ENCODE measurements at places on chromosomes 5 and 9.

DNA sequence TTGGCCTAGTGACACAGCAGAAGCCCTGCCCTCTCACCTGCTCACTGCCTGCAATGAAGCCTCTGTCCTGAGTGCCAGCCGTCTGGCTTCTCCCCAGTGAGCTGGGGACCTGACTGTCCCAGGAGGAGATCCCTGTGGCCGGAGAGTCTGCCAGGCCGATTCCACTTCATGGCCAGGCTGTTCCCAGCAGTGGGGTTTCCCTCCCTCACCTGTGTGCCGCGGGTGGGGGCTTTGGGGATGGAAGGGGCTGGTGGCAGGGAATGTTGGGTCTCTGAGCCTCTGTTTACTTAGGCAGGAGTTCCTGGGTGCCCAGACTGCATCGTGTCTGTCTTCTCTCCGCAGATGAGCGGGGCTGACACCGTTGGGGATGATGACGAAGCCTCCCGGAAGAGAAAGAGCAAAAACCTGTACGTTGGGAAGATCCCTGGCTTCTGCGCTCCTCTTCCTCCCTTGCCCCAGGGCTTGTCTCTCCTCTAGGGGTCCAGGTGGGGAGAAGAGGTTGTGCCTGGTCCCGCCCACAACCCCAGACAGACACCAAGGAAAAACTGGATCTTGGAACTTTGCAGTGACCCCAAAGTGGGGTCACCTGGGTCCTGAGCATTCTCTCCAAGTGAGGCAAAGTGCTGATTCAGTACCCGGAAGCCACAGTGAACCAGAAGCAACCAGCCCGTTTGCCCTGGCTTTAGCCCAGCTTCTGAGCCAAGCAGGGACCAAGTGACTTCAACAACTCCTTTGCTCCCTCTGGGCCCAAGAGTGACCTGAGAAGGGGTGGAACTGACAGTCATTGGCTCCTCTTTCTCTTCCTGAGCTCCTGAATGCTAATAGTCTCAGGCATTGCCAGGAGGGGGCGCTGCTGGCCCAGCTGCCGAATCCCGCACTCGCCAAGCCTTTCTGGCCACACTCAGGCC lies 127.7 kb downstream of the RGS3 start:
- peak; percentile 60 for DNase-seq

GRCh38 chr5:68303038-68303738 lies 87.6 kb downstream of the PIK3R1 start:
- no peak for DNase-seq

- DNase-seq = no peak
Observed at GRCh38 chr5:643351-643801, 31.2 kb downstream of the CEP72 start.

DNA sequence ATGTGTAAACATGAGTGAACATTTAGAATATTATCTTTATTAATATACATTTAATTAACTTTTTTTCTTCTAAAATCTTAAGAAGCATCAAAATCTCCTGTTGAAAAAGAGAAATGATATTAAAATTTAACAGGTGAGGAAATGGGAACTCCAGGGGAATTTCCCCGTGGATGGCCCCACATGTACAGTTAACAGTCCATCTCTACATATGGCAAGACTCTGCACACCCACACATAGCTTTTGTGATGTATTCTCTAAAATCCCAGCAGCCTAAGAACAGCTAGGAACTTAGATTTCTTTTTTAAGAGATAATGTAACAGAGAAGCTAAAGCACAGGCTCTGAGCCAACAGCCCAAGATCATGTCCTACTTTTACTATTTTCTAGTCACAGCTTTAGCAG lies 556.3 kb upstream of the RGMB start:
- DNase-seq = no peak

DNA sequence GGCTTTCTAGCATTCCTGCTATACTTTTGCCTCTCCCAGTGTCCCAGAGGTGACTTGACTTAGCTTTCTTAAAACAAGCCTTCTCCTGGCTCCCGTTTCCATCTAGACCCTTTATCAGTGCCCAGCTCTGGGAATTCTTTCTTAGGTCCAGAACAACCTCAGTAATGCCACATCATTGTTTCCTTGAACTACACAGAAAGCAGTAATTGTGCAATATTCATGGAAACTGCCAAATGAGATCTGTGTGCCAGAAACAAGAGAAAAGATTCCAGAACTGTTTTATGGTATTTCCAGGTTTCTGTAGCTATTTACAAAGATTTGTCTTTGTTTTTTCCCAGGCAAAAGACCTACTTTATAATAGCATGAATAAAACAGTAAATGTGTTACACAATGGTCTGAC lies 391.3 kb downstream of the SLCO4C1 start:
- no peak for DNase-seq

DNA sequence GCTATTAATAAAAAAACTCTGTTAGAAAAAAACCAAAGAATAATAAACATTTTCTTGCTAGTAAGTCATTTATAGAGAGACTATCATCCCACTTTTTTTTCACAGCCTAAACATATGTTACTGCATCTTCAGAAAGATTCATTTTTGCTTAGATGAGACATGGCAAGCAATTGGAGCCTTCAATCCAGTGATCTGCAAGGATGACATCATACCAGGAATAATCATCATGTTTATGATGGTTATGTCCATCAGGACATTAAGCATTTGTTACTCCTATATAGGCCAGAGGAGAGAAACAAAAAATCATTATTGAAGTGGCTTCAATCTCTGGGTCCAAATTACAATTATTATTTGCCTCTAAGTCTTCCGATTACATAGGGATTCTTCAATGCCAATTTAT lies 626.3 kb upstream of the CCNG1 start:
- DNase-seq = no peak

DNA sequence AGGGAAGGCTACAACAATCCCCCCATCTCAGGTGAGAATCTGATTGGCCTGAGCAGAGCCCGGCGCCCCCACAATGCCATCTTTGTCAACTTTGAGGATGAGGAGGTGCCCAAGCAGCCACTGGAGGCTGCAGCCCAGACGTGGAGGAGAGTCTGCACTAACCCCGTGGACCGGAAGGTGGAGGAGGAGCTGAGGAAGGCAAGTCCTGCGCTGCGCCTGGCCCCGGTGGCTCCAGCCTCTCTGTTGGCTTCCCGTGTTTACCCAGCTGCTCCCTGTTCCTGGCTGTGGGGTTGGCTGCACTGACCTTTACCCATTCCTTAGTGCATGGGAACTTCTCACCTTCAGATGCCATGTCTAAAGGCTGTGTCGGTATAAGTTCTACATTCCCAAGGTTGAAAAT lies 11.0 kb upstream of the CEL start:
- no peak for DNase-seq

- DNase-seq = no peak
Observed at GRCh38 chr9:135365013-135365768, 114.4 kb upstream of the PPP1R26 start.

GRCh38 chr5:17019324-17019723 lies 83.2 kb upstream of the MYO10 start:
- DNase-seq = no peak

- peak; percentile 49 for DNase-seq
Observed at GRCh38 chr9:133609311-133610098, at the start of gene FAM163B. TSS of gene FAM163B (minus strand) at chr9:133609389. CDS start at chr9:133580223, 29,166 bp downstream.

DNA sequence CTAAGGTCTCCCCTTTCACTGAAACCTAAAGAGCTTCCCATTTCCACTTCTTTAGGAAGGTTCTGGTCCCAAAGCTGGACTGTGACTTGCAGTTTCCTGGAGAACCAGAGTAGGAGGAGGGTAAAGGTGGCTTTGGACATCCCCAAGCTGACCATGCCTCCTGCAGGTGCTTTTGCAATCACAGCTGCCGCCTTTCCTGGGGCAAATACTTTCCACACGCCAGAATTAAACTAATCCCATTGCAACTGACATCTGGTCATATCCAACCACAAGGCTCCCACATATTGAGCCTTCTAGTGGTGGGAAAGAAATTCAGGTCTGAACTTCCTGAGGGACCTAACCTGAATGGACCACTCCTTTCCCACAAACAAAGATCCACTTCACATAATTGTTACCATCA lies 92.7 kb downstream of the NRG2 start:
- DNase-seq = no peak

GRCh38 chr9:2765250-2765880 lies 48.1 kb downstream of the KCNV2 start:
- no peak for DNase-seq

DNA sequence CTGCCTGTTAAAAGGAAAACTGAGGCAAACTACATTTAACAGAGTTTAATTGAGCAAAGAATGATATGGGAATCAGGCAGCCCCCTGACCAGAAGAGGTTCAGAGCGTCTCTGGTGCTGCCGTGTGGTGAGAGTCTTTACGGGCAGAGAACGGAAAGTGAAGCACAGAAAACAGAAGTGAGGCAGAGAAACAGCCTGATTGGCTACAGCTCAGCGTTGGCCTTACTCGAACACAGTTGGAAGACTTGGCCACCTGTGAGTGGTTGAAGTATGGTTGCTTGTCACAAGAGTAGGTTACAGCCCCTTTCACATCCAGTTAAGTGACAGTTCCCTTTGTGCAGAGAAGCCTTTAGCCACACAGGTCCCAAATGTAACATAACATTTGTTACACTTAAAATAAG lies 16.9 kb upstream of the FBP1 start:
- DNase-seq = peak; percentile 45

DNA sequence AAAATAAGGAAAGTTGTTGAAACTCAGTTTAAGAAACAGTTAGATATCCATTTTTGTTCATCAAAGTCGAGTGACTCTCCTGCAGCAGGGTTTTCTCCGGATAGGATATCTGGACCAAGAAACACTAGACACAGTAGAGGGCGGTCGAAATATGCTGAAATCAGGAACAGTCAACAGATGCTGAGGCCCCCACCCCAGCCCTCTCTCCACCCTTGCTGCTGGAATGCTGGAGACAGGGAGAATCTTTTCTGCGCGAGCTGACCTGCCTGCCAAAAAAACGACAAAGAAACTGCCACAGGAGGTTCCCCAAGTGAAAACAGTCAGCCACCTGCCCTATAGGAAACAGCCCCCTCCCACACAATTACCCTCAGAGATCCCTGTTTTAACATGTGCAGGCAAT lies 4.3 kb upstream of the IL13 start:
- DNase-seq = no peak

DNA sequence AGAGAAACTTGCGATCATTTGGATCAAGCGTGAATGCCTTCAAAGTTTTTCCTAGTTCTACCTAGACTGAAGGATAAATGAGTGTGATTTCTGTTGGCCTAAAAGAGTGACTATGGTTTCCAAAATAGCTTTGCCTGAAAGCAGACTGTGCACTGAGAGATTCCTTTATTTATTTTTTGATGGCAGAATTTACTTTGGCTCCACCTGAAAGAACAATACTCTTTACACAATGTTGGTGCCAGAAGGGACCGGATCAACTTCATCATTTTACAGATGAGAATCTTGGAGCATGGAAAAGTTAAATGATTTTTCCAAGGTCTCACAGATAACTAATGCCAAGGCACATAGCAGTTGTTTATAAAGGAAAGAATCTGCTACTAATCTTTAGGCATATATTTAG lies 199.6 kb downstream of the KCTD16 start:
- DNase-seq = no peak

DNA sequence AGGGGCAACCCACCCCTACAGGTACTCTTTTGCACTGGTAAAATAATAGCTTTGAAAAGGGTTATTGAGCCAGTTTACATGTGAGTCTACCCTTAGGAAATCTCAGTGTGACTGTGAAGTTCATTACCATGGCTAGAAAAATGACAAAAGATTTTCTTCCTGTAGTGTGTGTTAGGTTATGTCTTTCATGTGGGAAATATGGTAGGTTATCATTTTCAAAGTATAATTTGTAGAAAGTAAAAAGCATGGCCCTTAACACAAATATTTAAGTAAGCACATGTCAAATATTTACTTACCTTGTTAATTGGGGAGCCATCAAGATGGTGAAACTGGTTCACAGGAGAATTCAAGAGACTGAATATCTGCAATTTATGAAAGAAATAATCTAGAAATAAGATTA lies 37.3 kb upstream of the PLPP1 start:
- DNase-seq = no peak

DNA sequence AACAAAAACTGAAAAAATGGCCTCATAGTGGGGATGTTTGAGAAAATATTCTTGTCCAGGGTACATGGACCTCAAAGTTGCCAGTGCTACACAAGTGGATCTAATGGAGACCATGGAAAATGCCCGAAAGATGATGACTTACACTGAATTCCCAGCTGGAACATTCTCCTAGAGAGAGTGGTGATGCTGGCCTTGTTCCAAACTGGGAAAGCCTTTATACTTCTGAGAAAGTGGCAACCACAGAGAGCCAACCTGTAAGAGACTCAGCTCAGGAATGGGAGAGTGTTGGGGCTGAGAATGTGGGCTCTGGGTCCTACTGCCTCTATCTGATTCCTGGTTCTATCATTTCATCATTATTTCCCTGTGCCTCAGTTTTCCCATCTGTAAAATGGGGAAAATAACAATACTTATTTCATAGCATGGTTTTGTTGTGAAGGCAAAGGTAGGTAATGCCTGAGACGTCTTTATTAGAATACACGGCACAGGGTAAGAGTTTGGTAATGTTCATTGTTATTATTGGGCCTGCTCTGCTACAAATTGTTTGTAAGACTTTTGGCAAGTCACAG lies 229.0 kb upstream of the PANK3 start:
- DNase-seq = no peak

- no peak for DNase-seq
Observed at GRCh38 chr9:90114641-90115425, 510.0 kb downstream of the GADD45G start.

- peak; percentile 71 for DNase-seq
Observed at GRCh38 chr5:142014911-142015584, 2.2 kb upstream of the GNPDA1 start.

All from CD4-positive, alpha-beta T cell treated with Interleukin-6 for 4 hours (primary cell).